ENCODE measurements at places on chromosomes 3 and 15.

DNA sequence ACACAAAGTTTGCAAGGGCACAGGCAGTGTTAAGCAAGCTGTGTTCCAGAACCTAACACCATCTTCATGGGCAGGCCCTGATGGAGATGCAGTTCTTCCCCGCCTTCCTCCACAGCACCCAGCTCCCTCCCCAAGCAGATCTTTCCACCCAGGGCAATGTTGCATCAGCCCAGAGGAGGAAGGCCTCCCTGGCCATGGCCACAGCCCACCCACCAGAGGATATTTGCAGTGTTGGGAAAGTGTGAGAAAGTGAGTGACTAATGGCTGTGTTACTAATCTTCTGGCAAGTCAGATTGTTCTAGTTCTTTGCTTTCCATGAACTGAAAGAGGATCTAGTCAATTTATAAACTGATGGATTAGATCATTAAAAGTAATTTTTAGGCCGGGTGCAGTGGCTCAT is 42.0 kb upstream of the ATP10A start:
- no peak for DNase-seq

GRCh38 chr15:32825219-32825618 is 107.4 kb downstream of the GREM1 start:
- no peak for DNase-seq

- no peak for DNase-seq
Measured at GRCh38 chr3:38601956-38602550, 47.4 kb downstream of the SCN5A start.

GRCh38 chr15:82966671-82967071 is 14.2 kb upstream of the HOMER2 start:
- no peak for DNase-seq

DNA sequence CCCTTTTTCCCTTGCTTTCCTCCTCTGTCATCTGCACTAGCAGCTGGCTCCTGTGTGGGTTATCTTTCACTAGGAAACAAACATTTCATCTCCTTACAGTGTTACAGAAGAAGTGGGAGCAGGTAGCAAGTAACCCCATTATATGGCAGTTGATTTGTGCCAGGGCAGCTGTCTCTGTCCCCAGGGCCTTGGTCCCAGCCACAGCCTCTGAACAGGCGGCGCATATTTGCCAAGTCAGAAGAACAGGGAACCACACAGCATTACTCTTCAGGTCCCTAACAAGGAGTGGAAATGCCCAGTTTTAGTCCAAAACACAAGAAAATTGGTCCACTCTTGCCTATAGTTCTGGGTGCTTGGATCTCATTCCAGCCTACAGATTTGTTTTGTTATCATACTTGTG is 80.7 kb upstream of the PXYLP1 start:
- no peak for DNase-seq

DNA sequence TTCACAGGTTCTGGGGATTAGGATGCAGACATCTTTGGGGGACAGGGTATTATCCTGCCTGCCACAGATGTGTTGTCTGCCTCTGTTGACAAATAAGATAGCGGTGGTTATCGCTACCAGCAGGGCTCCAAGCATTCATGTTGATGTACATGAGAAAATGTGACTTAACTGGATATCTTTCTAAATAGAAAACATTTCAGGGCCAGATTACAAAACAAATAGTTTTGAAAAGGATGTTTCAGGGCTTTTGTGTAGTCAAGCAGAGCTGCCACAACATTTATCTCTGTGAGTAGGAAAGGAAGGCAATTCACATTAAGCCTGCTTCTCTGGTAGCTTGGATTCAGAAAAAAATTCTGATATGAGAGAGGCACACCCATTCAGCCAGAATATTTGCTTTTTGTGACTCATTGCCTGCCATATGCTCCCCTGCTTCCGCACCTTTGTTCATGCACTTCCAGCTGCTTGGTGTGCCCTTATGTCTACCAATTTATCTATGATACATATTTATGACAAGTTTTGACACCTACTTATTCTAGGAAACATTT is 22.8 kb downstream of the PLS1 start:
- no peak for DNase-seq

DNA sequence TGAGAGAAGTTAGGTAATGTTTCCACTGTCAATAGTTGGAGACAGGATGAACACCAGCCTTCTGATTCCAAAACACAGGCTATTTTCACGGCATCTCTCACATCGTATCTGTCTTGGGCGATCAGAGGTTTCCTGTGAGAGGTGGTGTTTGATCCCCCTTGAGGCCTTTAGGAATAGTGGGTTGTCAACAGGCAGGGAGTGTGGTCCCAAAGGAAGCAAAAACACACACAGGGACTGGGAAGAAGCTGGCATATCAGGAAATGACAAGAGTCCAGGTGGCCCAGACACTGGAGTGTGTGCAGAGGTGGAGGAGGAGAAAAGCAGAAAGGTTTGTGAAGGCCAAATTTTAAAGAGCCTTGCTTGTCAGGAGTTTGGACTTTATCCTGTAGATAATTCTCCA is 6.6 kb upstream of the MAGEF1 start:
- DNase-seq = no peak

GRCh38 chr15:69919816-69920215 is 177.9 kb downstream of the TLE3 start:
- no peak for DNase-seq

- no peak for DNase-seq
Measured at GRCh38 chr15:43204016-43204901, 16.6 kb downstream of the EPB42 start.

GRCh38 chr3:133457465-133458067 is 57.7 kb downstream of the BFSP2 start:
- no peak for DNase-seq

GRCh38 chr3:120682095-120682681 is at the start of gene HGD:
Gene HGD (minus strand): TSS chr3:120682239. CDS start chr3:120682111, 128 bp downstream.
- DNase-seq = no peak

DNA sequence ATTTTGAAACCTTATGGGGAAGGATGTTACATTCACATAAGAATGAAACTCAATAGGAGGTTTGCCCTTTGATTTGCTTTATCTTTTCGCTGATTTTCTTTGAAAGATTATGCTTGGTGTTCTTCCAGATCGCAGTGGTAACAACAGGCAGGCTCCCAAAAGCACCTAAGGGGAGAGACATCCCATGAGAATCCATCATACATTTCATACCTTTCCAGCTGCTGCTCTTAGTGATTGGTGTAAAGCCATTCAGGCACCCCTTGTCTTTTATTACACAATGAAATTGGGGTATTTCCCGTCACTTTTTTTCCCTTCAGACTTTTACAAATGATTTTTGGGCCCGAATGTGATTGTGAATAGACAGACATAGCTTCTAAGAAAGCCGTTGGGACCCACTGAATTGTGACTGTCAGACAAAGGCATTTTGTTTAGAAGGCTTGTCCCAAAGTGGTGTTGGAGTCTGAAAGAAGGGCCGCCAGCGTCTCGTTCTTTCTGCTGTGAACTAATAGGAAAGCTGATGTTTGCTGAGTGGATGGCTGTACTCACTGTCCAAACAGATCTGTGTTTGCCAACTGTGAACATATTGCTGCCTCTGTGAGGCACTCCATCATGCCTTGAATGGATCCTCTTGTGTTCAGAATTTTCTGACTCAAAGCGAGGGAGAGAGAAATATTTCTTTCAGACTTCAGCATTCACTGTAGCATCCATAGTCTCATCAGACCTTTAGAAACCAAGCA is 164.3 kb downstream of the FNDC3B start:
- no peak for DNase-seq

Measured in stimulated activated CD8-positive, alpha-beta memory T cell treated with anti-CD3 and anti-CD28 coated beads, Interleukin-7, amount 100 ng/mL, for 1 hour (primary cell).